ENCODE measurements at places on chromosomes 6 and 20.

DNA sequence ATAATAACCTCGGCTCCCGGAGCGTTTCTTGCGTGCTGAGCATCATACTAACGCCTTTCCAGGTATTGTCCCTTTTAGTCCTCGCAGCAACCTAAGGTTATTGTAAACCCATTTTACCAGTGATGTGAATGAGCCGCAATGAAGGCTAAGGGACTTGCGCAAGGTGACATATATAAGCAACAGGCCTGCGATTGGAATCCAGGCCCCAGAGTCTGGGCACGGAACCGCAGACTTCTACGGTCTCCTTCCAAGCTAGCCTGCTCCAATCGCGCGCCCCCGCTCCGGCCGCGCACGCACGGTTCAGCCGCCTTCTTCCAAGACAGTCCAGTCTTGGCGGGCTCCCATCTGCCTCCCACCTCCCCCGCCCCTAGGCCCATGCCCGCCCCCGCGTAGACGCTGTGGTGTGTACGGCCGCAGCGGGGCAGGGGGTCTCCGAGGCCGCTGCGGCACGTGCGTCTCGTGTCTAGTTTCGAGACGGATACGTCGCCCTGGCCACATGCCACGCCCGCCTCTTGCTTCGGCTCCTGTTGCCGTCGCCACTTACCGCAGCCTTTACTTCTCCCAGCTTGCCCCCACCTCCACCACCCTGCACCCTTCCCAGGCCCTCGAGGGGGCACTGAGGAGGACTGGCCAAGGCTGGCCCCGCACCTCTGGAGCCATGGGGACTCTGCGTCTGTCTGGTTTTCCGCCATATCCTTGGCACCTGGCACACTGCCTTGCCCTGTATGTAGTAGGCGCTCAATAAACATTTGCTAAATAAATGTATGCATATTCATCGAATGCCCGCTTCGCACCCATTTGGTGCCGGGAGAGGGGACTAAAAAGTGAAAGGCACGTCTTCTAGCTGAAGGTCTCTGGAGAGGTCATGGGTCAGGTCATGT lies 855 bp upstream of the GFOD1 start:
- DNase-seq: no peak

GRCh38 chr6:41498968-41499599 lies 47.1 kb upstream of the FOXP4 start:
- no peak for DNase-seq

GRCh38 chr6:90295854-90296340 lies 746 bp downstream of the BACH2 start:
- DNase-seq: peak; percentile 68

DNA sequence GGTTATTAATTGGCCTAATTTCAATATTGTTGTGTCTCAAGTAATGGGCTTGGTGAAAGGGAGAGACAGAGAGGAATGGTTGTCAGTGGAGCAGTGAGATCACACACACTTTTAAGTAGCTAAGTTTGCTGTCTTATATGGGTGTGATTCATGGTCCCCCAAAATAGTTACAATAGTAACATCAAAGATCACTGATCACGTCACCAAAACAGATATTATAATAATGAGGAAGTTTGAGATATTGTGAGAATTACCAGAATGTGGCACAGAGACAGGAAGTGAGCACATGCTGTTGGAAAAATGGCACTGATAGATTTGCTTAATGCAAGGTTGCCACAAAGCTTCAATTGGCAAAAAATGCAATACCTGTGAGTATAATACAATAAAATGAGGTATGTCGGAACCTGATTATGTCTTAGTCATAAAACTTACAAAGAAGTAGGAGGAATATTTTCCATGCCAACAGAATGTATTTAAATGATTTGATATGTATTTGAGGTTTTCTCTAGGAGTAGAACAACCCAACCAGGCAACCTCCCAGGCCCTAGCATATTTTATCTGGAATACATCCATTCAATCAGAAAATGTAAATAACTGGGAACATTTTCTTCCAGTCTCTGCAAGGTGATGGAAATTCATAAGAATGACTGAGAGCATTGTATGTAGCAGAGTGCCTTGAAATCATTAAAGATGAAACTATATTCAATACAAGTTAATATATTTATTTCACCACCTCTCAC lies 167.8 kb downstream of the CARMIL1 start:
- DNase-seq: no peak

GRCh38 chr6:64590965-64591675 lies 955.5 kb downstream of the PHF3 start:
- no peak for DNase-seq

DNA sequence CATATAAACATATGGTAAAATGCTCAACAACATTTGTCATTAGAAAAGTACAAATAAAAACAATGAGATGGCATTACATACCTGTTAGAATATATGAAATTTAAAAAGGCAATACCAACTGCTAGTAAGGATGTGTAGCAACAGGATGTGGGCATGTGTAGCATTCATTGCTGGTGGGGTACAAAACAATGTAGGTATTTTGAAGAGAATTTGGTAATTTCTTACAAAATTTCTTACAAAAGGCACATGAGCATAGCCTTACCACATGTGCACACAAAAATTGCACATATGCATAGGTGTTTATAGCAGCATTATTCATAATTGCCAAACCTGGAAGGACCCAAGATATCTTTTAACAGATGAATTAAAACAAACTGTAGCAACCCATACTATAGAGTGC lies 1355.1 kb upstream of the CITED2 start:
- DNase-seq: no peak

GRCh38 chr20:54047048-54047447 lies 23.3 kb downstream of the BCAS1 start:
- DNase-seq: no peak

GRCh38 chr6:27238010-27238983 lies 9.2 kb upstream of the PRSS16 start:
- no peak for DNase-seq

GRCh38 chr6:114955363-114955762 lies 612.5 kb upstream of the HS3ST5 start:
- DNase-seq: no peak
